Pancreas (tissue), 10 donors: ENCODE measurements at places on chromosomes 11 and 22. TPM values are rescaled to one million over a fixed set of nuclear protein-coding genes. Genes with fewer than 3 reads are reported as not detected.

DNA sequence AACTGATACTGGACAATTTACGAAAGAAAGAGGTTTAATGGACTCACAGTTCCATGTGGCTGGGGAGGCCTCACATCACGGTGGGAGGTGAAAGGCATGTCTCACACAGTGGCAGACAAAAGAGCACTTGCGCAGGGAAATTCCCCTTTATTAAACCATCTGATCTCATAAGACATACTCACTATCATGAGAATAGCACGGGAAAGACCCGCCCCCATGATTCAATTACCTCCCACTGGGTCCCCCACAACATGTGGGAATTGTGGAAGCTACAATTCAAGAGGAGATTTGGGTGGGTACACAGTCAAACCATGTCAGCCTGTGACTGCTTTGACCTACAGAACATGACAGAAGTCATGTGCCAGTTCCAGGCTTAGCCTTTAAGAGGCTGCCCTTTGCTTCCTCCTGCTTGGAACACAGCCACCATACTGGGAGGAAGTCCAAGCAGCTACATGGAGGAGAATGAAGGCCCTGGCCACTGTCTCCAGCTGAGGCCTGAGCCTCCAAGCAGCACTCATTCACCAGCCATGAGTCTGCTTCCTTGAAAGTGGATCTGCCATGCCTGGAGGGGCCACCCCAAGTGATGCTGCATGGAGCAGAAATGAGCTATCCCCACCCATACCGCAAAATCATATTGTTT lies 10.9 kb upstream of the GAL start:
- H3K27me3 ChIP-seq = no peaks in the 10 kb centered on the region
- DNase-seq = no peak
- H3K36me3 ChIP-seq = no peaks in the 10 kb centered on the region
- H3K4me3 ChIP-seq = no peak overlapping the region
- no peaks in the 10 kb centered on the region for H3K4me1 ChIP-seq

DNA sequence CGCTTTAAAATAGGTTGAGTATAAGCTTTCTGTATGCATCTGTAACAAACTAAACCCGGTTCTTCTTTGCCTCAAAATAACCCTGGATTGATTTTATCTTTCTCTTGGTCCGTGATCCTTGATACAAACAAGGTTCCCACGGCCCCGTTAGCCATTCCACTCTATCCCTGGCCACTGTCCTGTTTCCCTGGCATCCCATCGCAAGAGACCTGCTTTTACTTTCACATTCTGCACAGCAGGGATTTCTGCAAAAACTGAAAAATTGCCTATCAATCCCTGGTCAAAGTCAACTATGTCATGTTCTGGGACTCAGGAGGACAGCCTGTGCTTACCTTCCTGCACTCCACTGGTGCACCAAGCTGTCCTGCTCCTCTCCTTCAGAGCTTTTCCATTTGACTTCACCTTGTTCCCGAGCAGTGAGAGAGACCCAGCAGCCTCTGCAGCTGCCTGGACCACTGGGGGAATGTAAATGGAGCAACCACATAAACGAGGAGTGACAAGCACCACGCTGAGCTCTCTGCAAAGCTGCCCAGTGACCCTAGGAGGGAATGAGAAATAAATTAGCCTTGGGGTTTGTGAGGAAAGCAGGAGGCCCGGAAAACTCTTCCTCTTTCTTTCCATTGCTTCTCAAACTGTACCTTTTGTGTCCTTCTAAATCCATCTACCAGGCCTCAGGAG lies 175.9 kb downstream of the NTM start:
- H3K27ac ChIP-seq = no peak overlapping the region
- no peak overlapping the region for H3K4me3 ChIP-seq
- H3K36me3 ChIP-seq = no peaks in the 10 kb centered on the region
- no peaks in the 10 kb centered on the region for H3K4me1 ChIP-seq
- no peaks in the 10 kb centered on the region for H3K27me3 ChIP-seq

GRCh38 chr11:65967329-65967934 lies 5.9 kb downstream of the SART1 start:
- no peak for DNase-seq
- no peaks in the 10 kb centered on the region for H3K27me3 ChIP-seq
- H3K4me3 ChIP-seq = no peak overlapping the region

GRCh38 chr11:12762696-12763324 lies 88.6 kb downstream of the TEAD1 start:
- no peak overlapping the region for H3K27ac ChIP-seq
- no peak for DNase-seq
- no peaks in the 10 kb centered on the region for H3K4me1 ChIP-seq
- no peak overlapping the region for H3K4me3 ChIP-seq
- H3K36me3 ChIP-seq = peaks cover 3% of the 10 kb centered on the region

DNA sequence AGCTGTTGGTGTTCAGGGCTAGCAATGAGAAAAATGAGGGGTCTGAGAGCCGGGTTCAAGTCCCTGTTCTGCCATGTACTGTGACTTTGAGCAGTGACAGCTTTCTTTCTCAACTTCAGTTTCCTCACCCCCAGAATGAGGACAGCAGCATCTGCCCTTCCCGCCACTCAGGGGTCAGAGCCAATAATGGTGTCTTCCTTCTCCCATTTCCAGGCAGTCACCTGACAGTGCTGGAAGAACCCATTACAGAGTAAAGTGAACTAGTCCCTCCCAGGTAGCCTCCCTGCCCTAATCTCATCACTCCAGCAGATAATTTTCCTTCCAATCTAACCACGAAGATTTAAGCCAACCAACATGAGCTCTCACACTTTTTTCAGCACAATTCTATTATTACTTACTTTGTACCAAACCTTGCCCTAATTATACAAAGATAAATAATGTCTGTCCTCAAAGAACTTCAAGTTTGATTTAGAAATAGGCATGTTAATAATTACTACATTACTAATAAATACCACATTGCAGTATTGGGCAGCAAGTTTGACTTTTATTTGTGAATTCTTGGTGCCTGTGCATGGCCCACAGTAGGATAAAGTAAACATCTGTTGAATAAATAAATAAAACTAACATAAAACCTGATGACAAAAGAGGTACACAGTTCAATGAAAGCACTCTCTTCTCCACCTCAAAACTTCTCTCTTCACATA lies 61.0 kb downstream of the SERGEF start:
- H3K27me3 ChIP-seq = no peaks in the 10 kb centered on the region
- peaks cover 11% of the 10 kb centered on the region for H3K36me3 ChIP-seq
- no peaks in the 10 kb centered on the region for H3K4me1 ChIP-seq
- no peak for DNase-seq

DNA sequence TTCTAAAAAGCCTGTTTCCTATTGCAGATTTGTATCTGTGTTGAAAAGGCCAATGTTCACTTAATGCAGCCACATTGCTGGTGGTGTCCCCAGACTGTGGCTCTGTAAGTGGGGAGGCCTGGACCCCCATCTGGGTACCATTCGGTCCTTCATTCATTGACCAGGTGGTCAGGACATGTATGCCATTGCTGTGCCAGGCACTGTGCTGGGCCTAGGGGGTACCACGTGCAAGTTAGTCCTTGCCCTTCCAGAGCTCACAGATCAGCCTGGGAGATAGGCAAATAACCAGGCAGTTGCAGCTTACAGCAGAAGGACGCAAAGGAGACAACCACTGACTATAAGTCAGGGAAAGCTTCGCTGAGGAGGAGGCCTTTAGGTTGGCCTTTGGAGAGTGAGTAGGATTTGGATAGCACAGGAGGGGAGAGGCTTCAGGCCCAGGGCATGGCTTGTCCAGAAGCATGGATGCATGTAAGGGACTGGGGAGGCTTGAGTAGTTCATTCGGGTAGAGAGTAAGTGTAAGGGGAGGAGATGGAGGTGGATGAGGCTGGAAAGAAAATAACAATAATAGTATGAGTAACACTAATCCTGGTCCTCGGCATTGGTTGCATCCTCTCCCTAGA lies 5.0 kb downstream of the PRDM11 start:
- H3K27ac ChIP-seq = no peak overlapping the region
- no peak for DNase-seq
- H3K4me3 ChIP-seq = no peak overlapping the region
- no peaks in the 10 kb centered on the region for H3K4me1 ChIP-seq

RIMBP3C gene
- not detected for polyA plus RNA-seq
